ENCODE measurements at places on chromosomes 7 and 10. TPM values are rescaled to one million over a fixed set of nuclear protein-coding genes. Genes with fewer than 3 reads are reported as not detected.

Gene CUTC
- 45.2 TPM for total RNA-seq

Gene SRPK2
- total RNA-seq, result 109 TPM

Gene AKR1C3
- 28.1 TPM for total RNA-seq

DNA sequence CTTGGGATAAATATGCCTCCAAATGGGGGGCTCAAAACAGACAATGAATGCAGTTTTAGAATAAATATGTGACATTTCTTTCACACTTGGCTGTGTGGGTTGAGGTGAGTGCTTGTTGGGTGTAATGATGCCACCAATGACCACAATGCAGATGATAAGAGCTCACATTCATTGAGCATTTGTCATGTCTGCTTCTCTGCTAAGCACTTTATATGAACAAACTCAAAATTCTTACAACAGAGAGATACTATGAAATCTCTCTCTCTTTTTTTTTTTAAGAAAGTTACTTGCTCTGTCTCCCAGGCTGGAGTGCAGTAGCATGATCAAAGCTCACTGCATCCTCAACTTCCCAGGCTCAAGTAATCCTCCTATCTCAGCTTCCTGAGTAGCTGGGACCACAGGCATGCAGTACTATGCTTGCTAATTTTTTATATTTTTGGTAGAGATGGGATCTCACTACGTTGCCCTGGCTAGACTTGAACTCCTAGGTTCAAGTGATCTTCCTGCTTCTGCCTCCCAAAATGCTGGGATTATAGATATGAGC lies 185.4 kb downstream of the JCAD start:
- H3K4me1 ChIP-seq, result no peaks in the 10 kb centered on the region
- no peaks in the 10 kb centered on the region for H3K27me3 ChIP-seq
- H3K36me3 ChIP-seq, result no peaks in the 10 kb centered on the region
- H3K27ac ChIP-seq, result no peak overlapping the region
- DNase-seq, result no peak

DNA sequence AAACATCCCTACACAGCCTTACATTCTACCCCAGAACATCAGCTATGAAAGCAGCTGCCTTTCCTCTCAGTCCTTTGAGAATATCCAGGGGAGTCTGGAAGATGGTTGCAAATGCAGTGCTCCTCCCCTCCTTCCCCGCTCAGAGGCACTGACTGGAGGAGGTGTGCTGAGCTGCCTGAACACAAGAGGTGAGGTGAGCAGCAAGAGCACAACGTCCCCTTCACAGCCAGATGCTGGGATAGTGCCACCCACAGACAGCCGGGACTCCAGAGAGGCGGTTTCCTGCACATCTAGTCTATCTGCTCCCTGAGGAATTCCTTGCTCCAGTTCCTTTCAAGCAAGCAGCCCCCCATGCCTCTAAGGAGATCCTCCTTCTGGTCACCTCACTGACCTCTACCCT lies 74.2 kb downstream of the EZH2 start:
- DNase-seq, result no peak
- no peak overlapping the region for H3K27ac ChIP-seq

DNA sequence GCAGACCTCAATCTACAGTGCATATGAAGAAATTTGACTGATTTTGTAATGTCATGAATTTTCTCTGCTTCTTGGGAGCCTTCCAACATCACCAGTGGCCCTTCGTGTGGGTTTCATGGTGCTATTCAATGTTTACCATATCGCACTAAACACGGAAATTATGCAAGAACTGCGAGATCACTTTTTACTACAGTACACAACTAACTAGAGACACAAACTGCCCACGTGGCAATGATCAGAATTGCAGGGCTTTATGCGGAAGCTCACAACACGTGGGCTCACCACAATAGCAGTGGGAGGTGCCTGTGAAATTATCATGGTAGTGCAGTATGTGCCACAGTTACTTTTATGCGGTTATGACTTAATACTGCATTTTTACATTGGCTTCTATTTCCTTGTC lies 449.7 kb upstream of the KLF6 start:
- H3K27ac ChIP-seq, result no peak overlapping the region
- no peaks in the 10 kb centered on the region for H3K27me3 ChIP-seq
- no peaks in the 10 kb centered on the region for H3K4me1 ChIP-seq

DNA sequence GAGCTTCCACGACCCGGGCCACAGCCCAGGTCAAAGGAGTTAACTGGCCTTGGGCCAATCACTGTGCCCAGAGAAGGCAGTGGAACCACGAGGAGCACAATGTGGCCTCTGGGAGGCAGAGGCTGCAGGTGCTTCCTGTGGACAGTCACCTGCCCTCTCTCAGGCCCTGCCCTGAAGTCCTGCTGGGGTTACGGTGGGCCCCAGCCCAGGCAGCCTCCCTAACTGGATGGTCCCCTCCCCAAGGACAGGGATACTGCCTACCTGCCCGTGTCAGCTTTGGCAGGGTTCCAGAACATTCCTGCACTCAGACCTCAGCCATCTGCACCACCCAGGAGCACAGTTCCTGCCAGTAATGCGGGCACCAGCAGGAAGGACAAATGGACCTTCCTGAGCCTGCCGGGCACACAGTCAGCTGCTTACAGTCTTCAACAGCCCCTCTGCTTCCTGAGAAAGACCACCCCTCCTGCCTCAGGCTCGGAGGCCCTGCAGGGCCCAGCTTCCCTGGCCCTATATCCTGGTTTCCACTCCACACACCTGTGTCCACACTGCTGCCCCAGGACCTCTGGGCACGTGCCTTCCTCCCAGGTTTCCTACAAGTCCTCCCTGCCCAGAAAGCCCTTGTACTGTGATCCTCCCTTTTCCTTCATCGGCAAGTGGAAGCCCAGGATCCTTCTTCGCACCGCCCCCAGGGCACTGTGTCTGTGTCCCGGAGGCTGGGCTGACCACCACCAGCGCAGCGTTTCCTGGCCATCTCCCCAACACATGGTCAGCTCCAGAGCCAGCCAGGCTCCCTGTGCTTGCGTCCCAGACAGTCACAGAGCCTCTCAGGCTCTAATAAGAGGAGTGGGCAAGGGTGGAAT lies 23.3 kb downstream of the WDR86 start:
- H3K36me3 ChIP-seq, result no peaks in the 10 kb centered on the region
- no peak overlapping the region for H3K4me3 ChIP-seq
- peak overlapping the region; percentile 27 for H3K27ac ChIP-seq
- peaks cover 37% of the 10 kb centered on the region for H3K27me3 ChIP-seq
- H3K4me1 ChIP-seq, result peaks cover 16% of the 10 kb centered on the region
- DNase-seq, result peak; percentile 76

DNA sequence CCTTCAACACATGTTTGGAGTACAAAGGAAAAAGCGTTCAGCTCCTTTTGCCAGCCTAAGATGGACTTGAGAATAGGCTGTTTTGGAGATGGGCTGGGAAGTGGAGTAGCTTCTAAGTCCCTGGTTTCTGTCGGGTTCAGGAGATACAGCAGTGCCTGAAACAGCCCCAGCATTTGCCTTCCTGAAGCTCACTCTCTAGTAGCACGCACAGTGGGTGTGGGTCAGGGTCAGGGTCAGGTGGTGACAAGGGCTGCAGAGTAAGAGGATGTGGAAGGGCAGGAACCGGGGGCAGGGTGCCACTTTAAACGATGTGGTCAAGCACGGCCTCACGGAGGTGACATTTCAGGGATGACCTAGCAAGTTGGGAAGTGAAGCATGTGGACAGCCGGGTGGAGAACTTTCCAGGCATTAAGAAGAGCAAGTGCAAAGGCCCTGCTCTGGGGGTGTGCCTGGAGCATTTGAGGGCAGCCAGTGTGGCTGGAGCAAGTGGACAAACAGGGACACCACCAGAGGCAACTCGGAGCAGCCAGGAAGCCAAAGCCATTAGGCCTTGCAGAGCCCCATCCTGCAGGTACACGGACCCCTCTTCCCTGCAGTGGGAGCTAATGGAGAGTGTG lies 382.2 kb upstream of the ZMIZ1 start:
- no peak overlapping the region for H3K4me3 ChIP-seq
- H3K27ac ChIP-seq, result no peak overlapping the region
- H3K27me3 ChIP-seq, result no peaks in the 10 kb centered on the region
- H3K36me3 ChIP-seq, result no peaks in the 10 kb centered on the region

DNA sequence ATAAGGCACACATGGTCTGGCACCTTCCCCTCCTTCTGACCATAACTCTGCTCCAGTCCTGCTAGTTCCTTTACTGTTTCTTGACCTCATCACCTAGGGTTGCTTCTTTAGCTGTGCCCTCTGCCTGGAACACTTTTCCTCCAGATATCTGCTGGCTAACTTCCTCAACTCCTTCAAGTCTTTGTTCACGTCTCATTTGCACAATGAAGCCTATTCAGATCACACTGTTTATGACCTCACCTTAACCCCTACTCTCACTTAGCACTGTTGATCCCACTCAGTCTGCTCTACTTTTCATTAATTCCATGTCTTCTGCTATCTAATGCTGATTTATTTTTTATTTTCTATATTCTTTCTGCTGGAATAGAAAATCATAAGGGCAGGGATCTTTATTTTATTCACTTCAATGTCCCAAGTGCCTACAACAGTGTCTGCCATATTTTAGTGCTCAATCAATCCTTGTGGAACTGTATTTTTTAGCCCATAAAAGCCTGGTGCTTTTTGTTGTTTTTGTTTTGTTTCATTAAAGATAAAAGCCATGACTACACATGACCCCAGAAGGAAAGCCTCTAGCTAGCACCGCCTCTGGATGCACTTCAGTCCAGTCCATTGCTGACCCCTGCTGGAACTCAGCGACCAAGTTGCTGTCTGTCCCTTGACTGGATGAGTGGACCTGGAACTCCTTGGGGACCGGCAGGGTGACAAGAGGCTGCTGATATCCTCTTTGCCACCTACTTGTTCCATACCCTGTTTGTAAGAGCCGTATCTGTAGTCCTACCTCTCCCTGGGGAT lies 12.3 kb downstream of the KLF14 start:
- peaks cover 5% of the 10 kb centered on the region for H3K27me3 ChIP-seq
- DNase-seq, result peak; percentile 91
- H3K27ac ChIP-seq, result no peak overlapping the region
- no peak overlapping the region for H3K4me3 ChIP-seq
- H3K4me1 ChIP-seq, result no peaks in the 10 kb centered on the region

GRCh38 chr7:132527467-132528410 lies 48.5 kb downstream of the PLXNA4 start:
- no peak overlapping the region for H3K4me3 ChIP-seq
- DNase-seq, result no peak
- no peaks in the 10 kb centered on the region for H3K36me3 ChIP-seq
- no peak overlapping the region for H3K27ac ChIP-seq
- H3K4me1 ChIP-seq, result no peaks in the 10 kb centered on the region

DNA sequence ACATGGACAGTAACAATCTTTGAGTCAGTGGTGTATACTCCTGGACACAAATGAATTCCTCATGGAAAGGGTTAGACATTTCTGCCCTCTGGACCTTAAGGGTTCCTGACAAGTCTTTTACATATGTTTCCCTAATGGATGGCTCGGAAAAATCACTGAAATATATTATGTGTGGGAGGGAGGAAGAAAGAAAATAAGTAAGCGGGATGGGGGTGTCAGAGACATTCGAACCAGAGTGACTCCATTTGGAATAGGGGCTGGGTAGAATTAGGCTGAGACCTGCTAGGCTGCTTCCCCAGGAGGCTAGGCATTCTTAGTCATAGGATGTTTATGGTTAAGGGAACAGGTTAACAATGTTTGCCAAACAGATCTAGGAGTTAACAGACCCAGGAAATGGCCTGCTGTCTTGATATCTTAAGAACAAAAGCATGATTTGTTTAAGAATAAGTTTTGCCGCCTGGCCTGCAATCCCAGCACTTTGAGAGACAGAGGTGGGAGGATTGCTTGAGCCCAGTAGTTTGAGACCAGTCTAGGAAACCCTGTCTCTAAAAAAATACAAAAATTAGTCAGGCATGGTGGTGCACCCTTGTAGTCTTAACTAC lies 1241.7 kb downstream of the TYW1 start:
- H3K36me3 ChIP-seq, result no peaks in the 10 kb centered on the region
- no peaks in the 10 kb centered on the region for H3K4me1 ChIP-seq
- no peaks in the 10 kb centered on the region for H3K27me3 ChIP-seq
- no peak for DNase-seq
- no peak overlapping the region for H3K4me3 ChIP-seq

DNA sequence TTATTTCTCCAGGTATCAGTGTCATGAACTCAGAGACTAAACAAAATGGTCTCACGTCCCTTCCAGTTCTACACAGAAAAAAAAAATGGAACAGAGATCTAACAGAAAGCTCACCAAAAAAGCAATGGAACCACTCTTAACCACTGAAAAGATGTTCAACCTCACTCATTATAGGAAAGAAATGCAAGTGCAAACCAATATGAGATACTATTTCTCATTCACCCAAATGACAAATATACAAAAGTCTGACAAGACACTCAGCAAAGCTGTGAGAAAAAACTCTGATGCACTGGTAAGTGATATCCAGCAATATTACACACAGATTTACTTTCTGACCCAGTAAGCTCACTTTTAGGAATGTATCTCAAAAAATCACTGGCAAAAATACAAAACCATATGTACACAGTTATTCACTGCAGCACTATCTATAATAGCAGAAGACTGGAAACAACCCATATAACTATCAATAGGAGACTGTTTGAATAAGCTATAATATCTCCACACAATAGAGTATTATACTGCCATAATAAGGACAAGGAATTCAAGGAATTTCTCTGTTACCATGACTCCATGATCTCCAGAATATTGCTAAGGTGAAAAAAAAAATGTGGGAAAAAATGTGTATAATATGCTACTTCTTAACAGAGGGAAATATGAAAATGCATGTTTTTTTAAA lies 36.6 kb downstream of the ABI1 start:
- peaks cover 8% of the 10 kb centered on the region for H3K36me3 ChIP-seq
- no peak for DNase-seq
- no peak overlapping the region for H3K4me3 ChIP-seq
- no peak overlapping the region for H3K27ac ChIP-seq
- no peaks in the 10 kb centered on the region for H3K4me1 ChIP-seq
- no peaks in the 10 kb centered on the region for H3K27me3 ChIP-seq

- H3K4me1 ChIP-seq, result no peaks in the 10 kb centered on the region
- no peak for DNase-seq
- H3K27ac ChIP-seq, result no peak overlapping the region
- no peak overlapping the region for H3K4me3 ChIP-seq
- H3K27me3 ChIP-seq, result no peaks in the 10 kb centered on the region
- no peaks in the 10 kb centered on the region for H3K36me3 ChIP-seq
Observed at GRCh38 chr10:62842983-62843382, 26.8 kb upstream of the EGR2 start.

GRCh38 chr7:95342642-95343307 lies 18.4 kb upstream of the PON1 start:
- H3K27me3 ChIP-seq, result no peaks in the 10 kb centered on the region
- peak; percentile 34 for DNase-seq
- no peaks in the 10 kb centered on the region for H3K36me3 ChIP-seq

DNA sequence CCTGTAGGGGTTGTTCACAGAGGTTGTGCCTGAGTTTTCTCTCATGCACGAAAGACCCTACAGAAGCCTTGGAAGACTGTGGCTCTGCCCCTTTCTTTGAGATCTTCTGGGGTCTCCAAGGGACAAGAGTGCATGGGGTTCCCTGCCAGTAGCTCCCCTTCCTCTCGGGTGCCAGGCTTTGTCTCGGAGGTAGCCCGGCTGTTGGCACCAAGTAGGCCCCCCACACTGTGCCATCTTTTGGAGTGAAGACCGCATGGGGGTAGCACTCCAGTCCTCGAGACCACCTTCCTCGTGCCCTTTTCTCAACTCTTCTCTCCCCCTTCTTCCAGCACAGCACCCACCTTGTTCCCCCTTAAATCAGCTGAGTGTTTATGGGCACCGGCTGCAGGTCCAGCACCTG lies 41.6 kb downstream of the OAT start:
- H3K4me3 ChIP-seq, result no peak overlapping the region
- DNase-seq, result no peak
- H3K27ac ChIP-seq, result no peak overlapping the region
- H3K27me3 ChIP-seq, result peaks cover 18% of the 10 kb centered on the region
- H3K4me1 ChIP-seq, result no peaks in the 10 kb centered on the region
- no peaks in the 10 kb centered on the region for H3K36me3 ChIP-seq
